ENCODE measurements at places on chromosomes 2 and 18.

DNA sequence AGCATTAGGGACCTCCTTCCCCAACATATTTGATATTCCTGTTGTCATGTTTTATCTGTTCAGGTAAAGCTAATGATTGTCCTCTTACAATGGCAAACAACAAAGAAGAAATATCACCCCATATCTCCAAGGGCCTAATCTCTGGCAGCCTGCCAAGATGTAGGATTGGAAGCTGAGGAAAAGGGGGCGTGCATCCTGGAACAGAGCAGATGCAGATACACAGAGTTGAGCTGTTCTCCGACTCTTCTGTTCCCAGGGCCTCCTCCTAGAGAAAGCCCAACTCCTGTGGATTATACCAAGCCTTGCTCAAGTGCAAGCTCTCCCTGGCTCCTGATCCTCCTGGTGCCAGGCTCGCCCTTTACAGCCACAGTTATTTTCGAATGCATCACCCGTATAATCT is 35.2 kb upstream of the CD207 start:
- DNase-seq = peak; percentile 15

- peak; percentile 54 for DNase-seq
These were observed 138.0 kb downstream of the AKAIN1 start for GRCh38 chr18:5058768-5059695.

GRCh38 chr2:85481818-85482777 is 56.9 kb upstream of the MAT2A start:
- no peak for DNase-seq

DNA sequence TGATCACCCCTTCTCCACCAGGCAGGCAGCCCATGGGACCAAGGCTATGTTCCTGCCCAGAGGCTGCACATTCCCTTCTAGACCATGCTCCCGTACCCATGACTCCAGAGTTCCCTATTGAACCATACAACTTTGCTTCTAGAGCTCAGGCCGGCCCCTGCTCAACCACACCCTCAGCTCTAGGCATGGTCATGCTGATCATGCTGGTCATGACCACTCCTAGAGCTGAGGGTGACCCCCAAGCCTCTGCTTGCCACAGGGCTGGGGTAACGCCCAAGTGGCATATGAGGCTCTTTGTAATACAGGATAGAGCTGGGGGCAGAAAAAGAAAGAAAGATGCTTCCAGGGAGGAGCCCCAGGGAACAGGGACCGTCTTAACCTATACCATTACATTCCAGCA is 301.8 kb downstream of the SP3 start:
- no peak for DNase-seq

- no peak for DNase-seq
These were observed 203.0 kb downstream of the PARD3B start for GRCh38 chr2:204748286-204748685.

DNA sequence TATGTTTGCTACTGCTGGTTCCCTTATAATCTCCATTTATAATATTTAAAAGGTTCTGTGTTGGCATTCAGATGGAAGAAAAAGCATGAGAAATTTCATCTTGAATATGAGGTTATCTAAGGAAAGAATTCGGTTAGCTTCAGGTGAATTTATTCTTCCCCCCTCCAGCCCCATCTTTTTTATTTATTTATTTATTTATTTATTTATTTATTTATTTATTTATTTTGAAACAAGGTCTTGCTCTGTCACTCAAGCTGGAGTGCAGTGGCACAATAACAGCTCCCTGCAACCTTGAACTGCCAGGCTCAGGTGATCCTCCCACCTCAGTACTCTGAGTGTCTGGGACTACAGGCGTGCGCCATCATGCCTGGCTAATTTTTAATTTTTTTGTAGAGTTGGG is 95.5 kb upstream of the VWC2L start:
- no peak for DNase-seq

- DNase-seq = no peak
These were observed 7.4 kb downstream of the MCEE start for GRCh38 chr2:71122387-71123298.

DNA sequence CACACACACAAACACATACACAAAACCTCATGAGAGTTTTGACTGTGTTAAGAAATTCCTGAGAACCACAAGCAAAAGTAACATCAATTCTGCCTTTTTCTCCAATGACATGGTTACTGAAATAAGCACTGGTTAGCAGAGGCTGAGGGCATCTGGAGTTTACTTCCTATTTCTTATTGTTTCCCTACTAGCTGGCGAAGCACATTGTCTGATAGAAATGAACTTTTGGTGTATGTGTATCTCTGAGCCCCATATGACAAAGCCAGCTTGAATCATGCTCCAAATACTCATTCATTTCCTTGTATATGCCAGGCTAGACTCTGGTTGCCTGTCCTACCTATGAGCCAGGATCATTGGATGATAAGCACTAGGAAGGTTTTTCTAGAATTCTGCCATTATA is 203.1 kb downstream of the NCKAP5 start:
- no peak for DNase-seq

Data from NCI-H524 (cell line).